ENCODE measurements at places on chromosomes 16 and 17.

DNA sequence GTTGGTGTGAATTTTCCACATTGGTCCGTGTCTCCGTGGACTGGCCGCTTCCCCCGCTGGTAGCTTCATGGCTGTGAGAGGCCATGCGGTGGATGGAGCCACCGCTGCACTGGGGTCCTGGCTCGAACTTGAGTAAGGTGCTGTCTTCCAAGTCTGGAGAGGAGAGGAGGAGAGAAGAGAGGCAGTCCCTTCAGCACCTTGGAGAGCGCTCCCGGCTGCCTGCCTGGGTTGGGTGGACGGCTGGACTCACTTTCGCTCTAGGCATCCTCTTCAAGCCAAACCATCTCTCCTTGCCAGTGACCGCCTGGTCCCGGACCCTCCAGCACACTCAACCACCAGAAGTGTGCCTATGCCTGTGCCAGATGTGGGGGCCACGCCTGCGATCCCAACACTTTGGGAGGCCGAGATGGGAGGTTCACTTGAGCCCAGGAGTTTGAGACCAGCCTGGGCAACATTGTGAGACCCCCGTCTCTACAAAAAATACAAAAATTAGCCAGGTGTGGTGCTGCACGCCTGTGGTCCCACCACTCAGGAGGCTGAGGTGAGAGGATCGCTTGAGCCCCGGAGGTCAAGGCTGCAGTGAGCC lies 6.2 kb downstream of the JPH3 start:
- no peak for DNase-seq

DNA sequence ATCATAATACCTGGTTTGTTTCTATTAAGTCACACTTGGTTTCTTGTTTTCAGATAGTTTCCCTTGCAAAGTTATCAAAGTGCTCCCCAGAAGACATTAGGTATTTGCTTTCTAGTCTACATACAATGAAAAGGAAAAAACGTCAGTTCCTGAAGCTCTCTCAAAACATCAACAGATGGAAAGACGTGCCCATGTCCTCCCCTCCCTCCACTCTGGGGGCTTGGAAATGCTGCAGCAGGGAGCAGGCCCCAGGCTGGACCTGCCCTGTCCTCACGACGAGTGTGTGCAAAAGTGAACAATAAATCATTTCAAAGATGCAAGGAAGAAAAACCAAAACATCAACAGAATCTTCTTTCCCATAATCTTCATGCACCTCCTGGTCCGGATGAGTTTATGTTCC lies 118.5 kb downstream of the USP22 start:
- no peak for DNase-seq

DNA sequence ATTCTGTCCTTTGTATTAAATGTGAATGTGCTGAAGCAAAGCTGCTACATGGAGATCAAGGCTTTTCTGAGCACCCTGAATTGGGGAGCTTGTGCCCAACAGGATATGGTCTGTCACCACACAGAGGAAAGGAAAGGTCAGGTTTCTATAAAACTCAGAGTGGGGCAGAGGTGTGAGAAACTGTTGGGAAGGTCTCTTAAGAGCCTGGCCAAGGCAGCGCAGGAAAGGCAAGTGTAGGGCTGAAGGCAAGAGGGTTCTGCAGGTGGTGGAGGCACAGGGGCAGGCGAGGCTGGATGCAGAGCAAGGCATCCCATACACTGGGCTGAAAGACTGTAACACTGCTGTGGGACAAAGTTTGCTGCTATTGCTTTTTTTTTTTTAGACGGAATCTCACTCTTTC lies 8.1 kb downstream of the COX6A2 start:
- DNase-seq = no peak

DNA sequence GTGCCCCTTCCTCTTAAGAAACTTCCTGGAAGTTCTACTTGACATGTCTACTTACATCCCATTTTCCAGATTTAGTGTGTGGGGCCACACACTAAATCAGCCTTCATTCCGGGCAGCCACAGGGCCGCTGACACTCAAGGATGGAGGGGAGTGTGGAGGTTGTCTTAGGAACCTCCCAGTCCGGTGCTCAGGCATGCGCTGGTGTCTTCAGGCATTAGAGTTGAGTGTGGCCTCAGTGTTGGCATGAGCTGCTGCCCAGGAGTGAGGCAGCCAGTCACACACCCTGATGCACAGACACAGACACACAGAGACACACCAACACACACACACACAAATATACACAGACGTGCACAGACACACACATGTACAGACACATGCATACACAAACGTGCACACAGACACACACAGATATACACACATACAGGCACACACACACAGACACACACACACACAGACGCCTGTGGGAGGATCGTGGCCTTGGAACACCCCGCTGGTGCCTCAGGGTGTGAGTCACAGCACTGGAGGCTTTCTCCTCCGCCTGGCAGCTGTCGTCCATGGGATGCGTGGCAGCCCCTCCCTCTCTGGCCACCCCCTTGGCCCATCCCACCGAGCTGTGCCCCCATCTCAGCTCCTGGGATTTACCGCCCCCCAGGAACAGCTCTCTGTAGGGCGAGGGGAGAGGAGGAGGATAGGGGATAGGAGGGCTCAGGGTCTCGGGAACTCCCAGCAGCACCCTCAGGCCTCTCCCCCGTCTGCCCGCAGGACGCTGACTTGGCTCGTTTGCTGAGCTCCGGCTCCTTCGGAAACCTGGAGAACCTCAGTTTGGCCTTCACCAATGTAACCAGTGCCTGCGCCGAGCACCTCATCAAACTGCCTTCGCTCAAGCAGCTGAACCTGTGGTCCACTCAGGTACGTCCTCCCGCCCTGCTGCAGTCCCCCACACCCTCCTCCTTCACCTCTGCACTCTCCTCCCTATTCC lies 75.6 kb upstream of the PLCG2 start:
- no peak for DNase-seq

GRCh38 chr17:31216031-31216751 lies 80.8 kb downstream of the OMG start:
- DNase-seq = peak; percentile 25

GRCh38 chr16:14069818-14070217 lies 1.3 kb upstream of the MRTFB start:
- DNase-seq = no peak

GRCh38 chr16:50694206-50694605 lies 800 bp downstream of the NOD2 start:
- DNase-seq = no peak

DNA sequence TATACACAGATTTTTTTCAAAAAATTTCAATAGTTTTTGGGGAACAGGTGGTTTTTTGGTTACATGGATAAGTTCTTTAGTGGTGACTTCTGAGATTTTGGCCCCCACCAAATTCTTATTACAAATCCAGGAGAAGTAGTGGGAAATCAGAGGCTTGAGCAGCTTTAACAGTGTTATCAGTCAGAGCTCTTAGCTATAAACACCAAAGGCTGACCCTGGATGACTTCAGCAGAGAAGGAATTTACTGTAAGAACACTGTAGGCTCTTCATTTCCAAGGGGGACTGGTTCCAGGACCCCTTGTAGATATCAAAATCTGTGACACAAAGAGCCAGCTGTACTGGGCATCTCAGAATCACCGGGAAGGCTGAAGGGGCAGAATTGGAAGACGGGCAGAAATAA lies 17.8 kb downstream of the MPHOSPH6 start:
- no peak for DNase-seq

GRCh38 chr16:55052741-55053415 lies 122.2 kb downstream of the IRX5 start:
- no peak for DNase-seq

DNA sequence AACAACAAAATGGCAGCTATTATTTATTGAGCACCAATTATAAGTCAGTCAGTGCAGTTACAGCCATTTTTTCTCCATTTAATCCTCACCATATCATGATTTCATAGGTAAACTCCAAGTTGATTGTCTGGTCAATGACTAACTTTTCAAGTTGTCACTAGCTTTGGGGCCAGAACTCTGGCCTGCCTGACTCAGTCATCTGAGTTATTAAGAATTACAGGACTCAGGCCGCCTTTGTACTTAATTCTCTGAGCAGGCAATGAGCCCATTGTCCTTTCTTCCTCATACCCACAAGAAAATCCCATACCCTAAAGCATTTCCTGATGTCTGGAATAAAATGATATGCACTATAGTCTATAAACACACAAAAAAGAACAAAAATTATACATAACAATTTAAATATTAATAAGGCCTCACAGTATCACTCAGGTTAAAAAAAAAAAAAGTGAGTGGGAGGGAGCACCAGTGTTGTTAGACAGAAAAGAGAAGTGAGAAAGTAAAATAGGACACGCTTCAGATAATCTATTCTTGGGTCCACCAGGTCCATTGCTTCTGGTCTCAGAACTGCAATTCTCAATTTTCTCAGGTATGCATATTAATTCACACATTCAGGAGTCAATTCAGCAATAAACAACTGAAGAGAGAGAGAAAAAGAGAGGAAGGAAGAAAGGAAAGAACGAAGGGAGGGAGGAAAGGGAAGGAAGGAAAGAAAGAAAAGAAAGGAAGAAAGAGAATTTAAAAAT lies 70.2 kb downstream of the SPAG9 start:
- no peak for DNase-seq

GRCh38 chr17:8742819-8743218 lies 1.8 kb downstream of the CCDC42 start:
- no peak for DNase-seq

DNA sequence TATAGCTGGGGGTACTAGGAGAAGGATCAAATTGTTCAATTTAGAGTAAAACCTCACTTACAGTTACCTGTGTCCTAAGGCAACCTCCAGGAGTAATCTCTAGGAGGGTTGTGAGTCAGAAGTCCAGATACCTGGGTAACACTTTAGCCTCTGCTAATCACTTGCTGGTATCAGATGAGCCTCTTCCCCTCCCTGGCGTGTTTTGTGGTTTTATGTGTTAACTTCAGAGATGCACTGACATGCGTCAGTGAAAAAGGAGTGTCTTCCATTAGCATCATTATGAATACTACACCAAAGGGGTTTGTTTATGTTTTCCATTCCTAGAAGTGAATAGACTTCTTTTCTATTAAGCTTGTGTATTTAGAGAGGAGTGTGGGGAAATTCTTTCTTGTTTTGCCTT lies 208.2 kb downstream of the FTO start:
- DNase-seq = no peak

DNA sequence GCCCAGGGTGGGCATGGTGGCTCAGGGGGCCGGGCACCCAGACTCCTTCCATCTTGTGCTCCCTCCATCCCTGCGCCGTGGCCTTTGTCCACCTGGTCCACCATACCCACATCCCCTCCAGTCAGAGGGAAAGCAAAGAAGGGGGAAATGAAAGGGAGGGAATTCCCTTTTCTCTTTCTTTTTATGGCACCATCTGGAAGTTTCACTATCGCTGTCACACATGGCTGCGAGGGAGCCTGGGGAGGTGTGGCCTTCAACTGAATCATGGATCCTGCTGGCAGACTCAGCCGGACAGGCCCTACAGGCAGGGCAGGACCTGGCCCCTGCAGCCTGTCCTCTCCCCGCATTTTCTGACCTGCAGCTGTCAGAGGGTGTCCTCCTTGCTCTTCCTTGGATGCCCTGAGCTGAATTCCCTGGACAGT lies 6.2 kb downstream of the SLC12A3 start:
- DNase-seq = no peak

GRCh38 chr16:78788696-78789095 lies 689.2 kb downstream of the WWOX start:
- no peak for DNase-seq

DNA sequence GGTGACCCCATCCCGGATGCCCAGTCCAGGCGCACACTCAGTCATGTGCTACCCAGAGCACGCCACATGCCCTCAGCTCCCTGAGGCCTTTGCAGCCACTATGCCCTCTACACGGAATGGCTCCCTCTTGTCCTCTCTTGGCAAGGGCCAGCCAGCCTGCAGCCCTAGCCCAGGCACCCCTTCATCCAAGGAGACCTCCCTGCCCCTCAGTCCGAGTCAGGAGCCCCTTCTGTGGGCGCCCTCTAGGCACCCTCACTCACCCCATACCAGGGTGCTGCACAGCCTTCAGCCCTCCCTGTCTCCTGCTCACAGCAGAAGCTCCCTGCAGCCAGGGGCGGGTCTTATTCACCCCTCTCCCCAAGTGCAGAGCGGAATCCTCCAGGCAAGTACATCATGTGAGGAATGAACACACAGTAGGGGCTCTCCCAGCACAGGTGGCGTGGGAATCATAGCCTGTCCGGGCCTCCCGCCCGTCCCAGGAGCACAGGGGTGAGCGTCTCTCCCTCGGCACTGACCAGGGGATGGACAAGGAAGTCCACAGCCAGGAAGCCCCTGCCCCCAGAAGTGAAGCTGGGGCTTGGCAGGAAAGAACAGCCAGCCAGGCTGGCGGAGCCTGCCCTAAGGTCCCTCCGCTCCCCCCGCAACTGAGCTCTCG lies 186.9 kb downstream of the RBFOX3 start:
- no peak for DNase-seq

DNA sequence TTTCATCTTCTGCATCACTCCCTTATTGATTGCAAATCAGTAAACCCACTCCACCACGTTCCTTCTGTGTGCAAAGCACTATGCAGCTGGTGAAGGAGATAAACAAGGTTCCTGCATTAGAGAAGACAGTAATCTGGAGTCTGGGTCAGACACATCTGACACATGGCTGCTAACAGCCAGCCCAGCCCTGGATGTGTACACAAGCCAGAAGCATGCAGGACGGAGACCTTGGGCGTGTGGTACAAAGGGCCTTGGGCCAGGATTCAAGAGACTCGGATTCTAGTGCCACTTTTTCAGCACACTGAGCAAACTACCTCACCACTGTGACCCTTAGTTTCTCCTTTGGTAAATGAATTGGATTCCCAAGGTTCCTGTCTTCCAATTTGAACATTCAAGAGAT lies 86.6 kb upstream of the DNAH9 start:
- no peak for DNase-seq

- DNase-seq = peak; percentile 59
Observed at GRCh38 chr17:72725433-72726068, 366.9 kb downstream of the SLC39A11 start.

- DNase-seq = no peak
Observed at GRCh38 chr16:28898266-28898665, 20.0 kb downstream of the ATP2A1 start.

GRCh38 chr17:79800325-79801155 lies 3.7 kb upstream of the CBX8 start:
- no peak for DNase-seq

DNA sequence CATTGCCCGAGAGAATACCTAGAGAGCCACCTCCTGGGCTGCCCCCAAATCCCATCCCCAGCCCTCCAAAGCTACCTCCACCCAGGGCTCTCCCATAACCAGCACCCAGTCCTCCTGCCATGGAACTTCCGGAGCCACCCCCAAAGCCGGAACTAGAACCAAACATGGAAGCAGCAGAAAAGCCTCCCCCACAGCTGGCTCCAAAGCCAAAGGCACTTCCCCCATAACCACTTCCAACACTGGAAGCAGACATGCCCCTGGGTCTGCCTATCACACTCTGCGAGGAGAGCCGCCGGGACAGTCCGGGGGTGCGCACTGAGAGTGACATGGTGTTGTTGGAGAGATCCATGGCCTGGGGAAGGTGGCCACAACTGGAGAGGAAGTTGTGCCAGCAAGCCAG lies at the start of gene KRT12:
Gene KRT12, minus strand, starts transcription at position 386 of the 400 bp plus-strand sequence. Its CDS starts 37 bp downstream, at position 349.
- DNase-seq = no peak

Data from COR-L47 (cell line).